ENCODE measurements at places on chromosomes 1 and 21. TPM values are rescaled to one million over a fixed set of nuclear protein-coding genes. Genes with fewer than 3 reads are reported as not detected.

DNA sequence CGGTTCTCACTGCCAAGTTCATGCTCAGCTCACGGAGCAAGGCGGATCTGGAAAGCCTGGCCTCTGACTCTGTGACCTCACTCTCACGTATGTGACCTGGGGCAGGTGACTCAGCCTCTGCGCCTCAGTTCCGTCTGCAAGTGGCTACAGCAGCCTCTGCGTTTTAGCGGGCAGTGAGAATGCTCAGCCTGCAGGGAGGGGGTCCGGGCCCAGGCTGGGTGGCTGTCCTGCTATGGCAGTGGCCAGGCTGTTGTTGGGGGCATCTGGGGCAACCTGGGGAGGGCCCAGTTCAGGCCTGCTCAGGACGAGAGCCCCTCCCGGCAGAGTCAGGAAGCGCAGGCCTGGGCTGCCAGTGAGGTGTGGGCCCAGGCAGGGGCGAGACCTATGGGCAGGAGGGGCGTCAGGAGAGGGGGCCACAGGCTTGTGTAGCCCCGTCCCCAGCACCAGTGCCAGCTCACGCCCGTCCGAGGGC, 27.9 kb downstream of the ARHGEF16 start:
- DNase-seq = peak; percentile 85

- no peak for DNase-seq
Observed at GRCh38 chr1:102772831-102773230, 335.5 kb downstream of the COL11A1 start.

The OR2L2 gene
- total RNA-seq = not detected

- no peak for DNase-seq
Observed at GRCh38 chr21:35648512-35648911, 411.8 kb downstream of the SETD4 start.

DNA sequence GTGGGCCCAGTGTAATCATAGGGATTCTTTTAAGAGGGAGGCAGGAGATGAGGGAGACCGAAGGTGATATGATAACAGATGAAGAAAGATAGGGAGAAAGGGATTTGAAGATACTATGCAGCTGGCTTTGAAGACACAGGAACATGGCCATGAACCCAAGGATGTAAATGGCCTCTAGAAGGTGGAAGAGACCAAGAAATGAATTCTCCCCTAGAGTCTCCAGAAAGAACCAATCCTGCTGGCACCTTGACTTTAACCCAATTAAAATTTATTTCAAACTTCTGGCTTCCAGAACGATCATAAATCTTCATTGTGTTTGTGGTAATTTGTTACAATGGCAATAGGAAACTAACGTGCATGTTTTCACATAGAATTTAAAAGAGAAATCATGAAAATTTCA, 95.0 kb upstream of the GORAB start:
- DNase-seq = no peak

DNA sequence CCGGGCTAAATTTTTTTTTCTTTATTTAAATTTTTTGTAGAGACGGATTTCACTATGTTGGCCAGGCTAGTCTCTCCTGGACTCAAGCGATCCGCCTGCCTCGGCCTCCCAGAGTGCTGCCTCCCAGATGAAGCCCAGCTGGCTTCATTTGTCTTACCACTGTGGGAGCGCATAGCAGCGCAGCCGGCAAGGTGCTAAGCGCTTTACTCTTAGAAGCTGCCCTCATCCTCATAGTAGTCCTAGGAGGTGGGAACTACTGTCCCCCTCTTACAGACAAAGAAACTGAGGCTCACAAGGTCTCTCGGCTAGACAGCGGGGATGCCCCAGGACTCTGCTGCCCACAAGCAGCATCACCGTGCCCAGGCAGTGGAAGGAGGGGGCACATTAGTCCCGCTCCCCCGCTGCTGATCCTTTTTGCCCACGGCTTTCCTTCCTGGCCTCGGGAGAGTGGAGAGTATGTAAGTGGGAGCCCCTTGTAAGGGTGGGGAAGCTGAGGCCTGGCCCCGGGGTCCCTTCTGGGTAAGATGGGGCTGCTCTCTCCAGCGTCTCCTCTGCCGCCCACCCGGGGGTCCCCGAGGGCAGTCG, 726 bp downstream of the TMEM54 start:
- no peak for DNase-seq

The NHLH1 gene
- total RNA-seq = not detected

DNA sequence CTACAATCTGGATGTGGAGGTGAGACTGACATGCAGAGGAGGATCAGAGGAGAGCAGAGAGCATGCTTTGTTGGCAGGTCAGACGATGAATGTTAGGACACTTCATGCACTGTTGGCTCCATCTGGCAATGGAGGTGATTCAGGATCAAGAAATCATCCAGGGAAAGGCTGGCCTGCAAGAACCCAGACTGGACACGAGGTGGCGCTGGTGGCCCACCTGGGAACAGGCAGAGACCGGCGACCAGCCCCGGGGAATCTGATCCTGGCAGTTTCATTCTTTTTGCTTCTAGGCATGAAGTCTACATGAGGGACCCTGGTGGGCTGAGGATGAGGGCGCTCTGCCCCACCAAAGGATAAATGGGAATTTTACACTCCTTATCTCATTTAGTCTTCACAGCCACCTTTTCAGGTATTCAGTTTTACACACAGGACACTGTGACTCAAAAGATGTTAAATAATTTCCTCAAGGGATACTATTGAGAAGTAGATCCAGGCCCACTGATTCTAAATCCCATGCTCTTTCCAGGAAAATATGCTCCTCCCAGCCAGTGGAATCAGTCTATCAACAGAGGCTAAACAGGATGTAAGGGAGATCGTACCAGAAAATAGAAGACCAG, 26.2 kb upstream of the SCMH1 start:
- DNase-seq = peak; percentile 51

DNA sequence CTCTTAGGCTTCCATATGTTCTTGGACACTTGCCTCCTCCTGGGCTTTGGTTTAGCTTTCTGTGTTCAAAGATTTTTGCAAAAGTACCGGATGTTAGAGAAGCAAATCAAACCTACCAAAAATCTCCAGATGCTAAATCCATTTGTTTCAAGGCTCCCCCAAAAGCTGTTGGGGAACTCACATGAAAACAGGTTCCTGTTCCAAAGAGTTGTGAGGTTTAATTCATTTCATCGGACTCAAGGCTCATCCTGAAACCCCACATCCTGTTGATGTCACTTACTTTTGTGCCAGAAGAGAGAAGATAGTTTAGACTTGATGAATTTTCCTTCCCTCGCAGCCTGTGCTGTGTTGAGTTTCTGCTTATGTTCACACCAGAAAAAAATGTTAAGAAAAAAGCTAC, 41.7 kb upstream of the RXRG start:
- DNase-seq = no peak

The MARK1 gene
- total RNA-seq = 10.4 TPM

GRCh38 chr21:20639026-20639425, 359.2 kb upstream of the NCAM2 start:
- DNase-seq = peak; percentile 4

DNA sequence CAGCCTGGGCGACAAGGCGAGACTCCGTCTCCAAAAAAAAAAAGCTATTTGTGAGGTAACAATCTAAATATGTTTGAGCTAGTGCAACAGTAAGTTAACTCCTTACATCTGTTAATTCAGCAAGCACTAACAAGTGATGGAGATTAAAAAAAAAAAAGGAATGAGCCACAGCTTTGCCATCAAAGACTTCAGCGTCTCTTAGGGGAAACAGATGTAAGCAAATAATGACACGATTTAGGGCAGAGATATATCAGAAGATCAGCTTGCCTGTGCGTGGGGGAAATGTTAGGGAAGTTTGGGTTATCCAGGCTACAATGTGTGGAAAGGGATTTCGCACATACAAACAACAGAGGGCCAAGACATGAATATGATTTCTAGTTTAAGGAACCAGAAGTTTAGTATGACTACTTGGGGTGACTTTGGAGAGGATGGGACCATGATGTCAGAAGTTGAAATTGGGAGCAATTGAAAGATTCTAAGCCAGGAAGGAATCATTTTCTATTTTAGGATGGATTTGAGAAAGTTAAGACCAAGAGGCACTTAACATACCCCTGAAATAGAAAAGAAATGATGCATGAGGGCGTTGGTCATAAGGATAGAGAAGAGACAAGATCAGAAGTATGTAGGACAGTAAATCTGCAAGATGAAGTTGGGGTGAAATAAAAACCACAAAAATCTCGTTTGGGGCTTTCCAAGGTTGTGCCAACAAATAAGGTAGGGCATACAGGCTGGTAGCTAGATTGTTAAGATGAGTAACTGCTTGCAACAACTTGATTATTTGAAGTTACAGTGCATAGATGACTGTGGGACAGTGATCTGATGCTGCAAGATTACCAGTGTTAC, 2.4 kb upstream of the BRWD1 start:
- peak; percentile 48 for DNase-seq

DNA sequence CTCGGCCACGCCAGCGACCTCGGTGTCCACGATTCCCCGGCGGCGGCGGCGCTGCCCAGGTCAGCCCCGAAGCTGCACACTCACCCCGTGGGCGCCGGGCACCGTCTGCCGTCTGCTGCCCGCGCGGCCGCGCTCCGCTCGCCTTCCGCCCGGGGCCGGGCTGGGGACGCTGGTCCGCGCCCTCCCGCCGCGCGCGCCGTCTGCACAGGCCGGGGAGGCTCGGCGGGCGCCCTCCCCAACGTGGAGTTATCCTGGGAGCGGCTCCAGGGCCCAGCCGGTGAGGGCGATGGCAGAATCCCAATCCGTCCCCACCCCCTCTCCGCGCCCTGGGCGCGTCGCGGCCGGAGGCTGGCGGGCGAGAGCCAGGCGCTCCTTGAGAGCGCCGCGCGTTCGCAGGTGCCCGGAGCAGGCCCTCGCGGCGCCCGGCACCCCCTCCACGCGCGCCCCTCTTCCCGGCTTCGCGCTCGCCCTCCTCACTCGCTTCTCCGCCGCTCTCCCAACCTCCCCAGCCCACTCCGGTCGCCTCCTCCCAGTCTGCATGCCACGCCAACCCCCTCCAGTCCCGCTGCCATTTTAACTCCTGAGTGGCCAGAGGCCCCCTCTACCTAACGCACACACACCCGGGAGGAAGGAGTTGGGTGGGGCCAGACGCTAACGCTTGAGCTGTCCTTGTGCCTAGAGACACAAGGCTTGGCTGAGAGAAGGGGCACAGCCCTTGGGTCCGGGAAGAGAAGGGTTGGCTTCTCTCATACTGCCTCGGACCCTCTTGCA, at the start of gene LRRN2:
TSS of gene LRRN2 (minus strand) at position 503 of the 771 bp plus-strand sequence. CDS start 65,746 bp downstream, outside the sequence.
- DNase-seq = no peak

The PTAFR gene
- 10.9 TPM for total RNA-seq

The PLA2G2D gene
- total RNA-seq = not detected

- no peak for DNase-seq
Observed at GRCh38 chr1:169479363-169480066, 6.2 kb downstream of the SLC19A2 start.

- DNase-seq = no peak
Observed at GRCh38 chr1:18413541-18414305, 67.0 kb upstream of the KLHDC7A start.

The AVPR1B gene
- total RNA-seq = not detected

- no peak for DNase-seq
Observed at GRCh38 chr1:76038287-76039004, 36.1 kb upstream of the ST6GALNAC3 start.

DNA sequence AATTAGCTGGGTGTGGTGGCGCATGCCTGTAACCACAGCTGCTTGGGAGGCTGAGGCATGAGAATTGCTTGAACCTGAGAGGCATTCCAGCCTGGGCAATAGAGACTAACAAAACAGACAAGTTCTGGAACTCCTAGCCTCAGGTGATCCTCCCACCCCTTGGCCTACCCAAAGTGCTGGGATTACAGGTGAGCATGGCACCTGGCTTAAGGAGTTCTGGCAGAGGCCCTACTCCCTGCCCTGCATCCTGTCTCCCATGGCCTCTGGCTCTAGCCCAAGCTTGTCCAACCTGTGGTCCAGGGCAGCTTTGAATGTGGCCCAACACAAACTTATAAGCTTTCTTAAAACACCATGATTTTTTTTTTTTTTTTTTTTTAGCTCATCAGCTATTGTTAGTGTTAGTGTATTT, 20.4 kb downstream of the TOMM20 start:
- DNase-seq = no peak

Measured in bronchial epithelial cell (primary cell).